ENCODE measurements at places on chromosomes 4 and X.

- no peak for DNase-seq
Observed at GRCh38 chrX:22057667-22058066, 25.5 kb downstream of the PHEX start.

DNA sequence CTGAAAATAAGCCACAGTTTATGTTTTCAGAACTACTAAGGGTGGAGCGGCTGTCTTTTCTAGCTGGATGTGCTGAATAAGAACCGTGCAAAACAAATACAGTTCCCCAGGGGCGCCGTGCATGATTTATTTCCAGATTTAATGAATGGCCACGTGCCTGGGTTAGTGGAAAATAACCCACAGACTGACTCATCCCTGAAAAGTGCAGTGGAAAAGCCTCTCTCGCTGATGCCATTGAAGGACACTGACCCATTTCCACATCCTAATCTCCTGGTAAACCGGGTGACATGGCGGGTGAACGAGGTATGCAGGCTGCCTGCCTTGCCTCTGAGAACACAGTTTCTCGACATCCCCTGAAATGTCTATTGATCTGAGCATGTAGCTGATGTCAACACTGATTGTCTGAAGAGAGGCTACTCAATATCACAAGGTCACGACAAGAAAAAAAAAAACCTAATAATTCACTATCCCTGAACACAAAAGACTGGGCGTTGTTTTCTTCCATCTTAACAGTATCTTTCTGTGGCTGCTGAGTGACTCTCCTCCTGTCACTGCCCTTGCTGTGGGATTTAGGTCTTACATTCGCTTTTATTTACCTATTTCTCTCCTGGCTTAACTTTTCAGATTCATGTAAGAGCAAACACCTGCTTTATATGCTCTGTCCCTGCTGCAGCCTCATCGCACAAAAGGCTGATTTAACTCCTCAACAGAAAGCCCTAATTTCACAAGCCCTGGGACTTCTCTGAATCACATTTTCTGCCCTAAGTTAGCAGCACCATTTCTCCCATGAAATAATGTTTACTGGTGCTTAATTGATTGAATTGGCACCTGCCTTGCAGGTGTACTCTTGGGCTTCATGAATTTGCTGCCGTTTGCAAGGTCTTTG lies 76.9 kb upstream of the SCOC start:
- no peak for DNase-seq

- DNase-seq: no peak
Observed at GRCh38 chr4:73181231-73181630, 77.4 kb downstream of the ANKRD17 start.

DNA sequence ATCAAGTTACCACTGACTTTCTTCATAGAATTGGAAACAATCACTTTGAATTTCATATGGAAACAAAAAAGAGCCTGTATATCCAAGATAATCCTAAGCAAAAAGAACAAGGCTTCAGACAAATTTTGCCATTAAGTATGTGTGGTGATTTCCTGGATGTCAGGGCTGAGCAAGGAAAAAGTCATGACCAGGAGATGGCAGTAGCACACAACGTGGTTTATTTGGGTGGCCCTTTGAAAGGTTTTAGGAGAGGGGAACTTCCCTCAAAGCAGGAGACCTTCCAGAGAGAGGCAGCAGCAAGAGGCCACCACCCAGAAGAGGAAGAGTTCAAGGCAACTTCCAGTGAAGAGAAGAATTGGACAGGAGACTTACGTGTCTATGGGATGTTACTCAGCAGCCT lies 18.1 kb upstream of the ZXDB start:
- DNase-seq: no peak

DNA sequence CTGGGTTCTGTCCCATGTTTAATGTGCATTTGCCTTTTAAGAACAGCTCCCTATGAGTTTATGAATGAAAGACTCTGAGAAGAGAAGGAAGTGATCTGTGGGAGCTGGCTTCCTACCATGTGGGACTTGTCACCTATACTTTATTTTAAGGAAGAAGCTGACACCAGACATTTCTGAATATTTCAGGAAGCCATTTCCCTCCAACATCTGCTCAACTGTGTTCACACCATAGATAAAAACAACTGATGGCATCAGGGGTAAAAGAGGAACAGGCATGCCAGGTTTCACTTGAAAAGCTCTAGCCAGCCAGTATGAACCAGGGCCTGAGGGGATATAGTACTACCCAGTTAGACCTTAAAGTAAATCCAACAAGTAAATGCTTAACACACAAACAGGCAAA lies 116.0 kb downstream of the COL4A6 start:
- no peak for DNase-seq

GRCh38 chr4:156102411-156102810 lies 148.7 kb upstream of the CTSO start:
- no peak for DNase-seq

DNA sequence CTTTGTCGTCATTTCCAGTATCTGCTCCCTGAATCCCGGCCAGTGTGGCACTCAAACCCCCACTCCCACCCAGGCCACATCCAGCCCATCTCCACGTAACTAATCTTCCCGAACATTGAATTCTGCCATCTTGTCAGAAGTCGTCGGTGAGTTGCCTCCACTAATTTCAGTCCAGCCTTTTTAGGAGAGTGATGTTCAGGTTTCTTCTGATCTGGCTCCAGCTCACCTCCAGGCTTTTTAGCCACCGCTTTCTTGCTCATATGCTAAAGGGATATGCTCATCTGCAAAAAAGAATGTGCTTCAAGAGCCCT lies 1.3 kb downstream of the TMEM165 start:
- DNase-seq: no peak

DNA sequence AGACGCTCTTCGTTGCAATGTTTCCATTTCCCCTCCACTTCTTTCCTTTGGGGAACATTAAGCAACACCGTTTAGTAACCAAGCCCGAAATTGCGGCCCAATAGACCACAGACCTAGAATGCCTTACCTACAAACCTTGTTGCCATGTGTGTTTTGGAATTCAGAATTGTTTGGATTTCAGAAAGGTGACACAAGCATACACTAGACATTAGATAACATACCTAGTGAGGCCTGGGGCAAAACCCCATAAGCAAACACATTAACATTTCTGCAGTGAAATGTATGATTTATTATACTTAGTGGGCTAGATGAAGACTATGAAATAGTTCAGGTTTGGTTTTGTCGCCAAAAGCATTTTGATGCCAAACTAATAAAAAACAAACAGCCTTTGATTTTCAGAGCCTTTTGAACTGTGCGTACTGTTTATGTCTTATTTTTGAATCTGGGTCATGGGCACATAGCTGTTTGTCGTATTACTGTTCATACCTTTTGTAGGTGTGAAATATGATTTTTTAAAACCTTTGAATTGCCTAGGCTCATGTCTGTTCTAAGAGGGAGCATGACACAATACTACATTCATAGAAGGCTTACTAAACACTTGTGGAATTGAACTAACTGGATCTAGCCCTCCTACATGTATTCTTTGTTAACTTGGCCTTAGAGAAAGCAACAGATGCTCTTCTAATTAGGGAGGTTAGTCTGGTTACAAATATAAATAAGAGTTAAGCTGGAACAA lies 88.6 kb upstream of the TMEM164 start:
- no peak for DNase-seq

DNA sequence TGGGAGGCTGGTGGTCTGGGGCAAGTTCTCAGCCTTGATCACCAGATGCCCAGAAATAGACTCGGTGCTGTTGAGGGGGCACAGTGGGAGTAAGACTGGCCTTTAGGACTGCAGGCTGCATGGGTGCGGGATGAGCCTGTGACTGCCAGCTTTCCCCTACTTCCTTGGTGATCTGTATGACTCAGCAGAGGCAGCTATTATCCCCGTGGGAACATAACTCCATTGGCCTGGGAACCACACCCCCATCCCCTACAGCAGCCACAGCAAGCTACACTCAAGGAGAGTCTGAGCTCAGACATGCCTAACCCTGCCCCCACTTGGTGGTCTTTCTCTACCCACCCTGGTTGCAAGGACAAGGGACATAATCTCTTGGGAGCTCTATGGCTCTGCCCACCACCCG lies 20.6 kb downstream of the CLIC2 start:
- no peak for DNase-seq

- DNase-seq: no peak
Observed at GRCh38 chr4:12679217-12679616, 804.9 kb downstream of the RAB28 start.

DNA sequence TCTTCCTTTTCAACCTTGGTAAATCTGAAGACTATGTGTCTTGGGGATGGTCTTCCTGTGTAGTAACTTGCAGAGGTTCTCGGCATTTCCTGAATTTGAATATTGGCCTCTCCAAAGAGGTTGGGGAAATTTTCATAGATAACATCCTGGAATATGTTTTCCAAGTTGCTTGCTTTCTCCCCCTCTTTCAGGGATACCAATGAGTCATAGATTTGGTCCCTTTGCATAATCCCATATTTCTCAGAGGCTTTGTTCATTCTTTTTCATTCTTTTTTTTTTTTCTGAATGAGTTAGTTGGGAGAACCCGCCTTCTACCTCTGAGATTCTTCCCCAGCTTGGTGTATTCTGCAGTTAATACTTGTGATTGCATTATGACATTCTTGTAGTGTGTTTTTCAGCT lies 549.2 kb upstream of the AMOT start:
- DNase-seq: no peak

- no peak for DNase-seq
Observed at GRCh38 chr4:102723511-102723910, 37.3 kb downstream of the MANBA start.

GRCh38 chrX:115709039-115709438 lies 148.1 kb downstream of the PLS3 start:
- DNase-seq: no peak

DNA sequence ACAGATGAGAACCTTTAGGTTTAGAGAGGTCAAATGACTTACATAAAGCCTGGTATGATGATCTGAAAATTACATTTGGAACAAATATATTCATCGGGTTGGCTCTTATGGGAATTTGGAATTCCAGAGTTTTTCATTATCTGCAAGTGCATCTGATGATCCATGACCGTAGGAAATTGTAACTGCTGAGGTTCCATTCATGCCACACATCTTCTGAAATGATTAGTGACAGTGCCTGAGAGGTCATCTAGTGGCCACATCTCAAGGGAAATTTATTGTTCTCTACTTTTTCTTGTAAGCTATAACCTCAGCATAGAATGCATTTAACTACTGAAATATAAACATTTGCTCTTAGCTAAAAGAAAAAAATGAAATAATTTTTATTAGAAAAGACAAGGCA lies 105.8 kb upstream of the NWD2 start:
- DNase-seq: no peak

- DNase-seq: no peak
Observed at GRCh38 chr4:94274912-94275311, 67.2 kb downstream of the SMARCAD1 start.

- DNase-seq: no peak
Observed at GRCh38 chr4:3572363-3572762, 40.1 kb upstream of the LRPAP1 start.

- no peak for DNase-seq
Observed at GRCh38 chrX:120739300-120739699, 109.4 kb upstream of the C1GALT1C1 start.

- no peak for DNase-seq
Observed at GRCh38 chrX:57977992-57978391, 67.7 kb upstream of the ZXDA start.

GRCh38 chrX:110407910-110408545 lies 49.4 kb downstream of the RTL9 start:
- no peak for DNase-seq

DNA sequence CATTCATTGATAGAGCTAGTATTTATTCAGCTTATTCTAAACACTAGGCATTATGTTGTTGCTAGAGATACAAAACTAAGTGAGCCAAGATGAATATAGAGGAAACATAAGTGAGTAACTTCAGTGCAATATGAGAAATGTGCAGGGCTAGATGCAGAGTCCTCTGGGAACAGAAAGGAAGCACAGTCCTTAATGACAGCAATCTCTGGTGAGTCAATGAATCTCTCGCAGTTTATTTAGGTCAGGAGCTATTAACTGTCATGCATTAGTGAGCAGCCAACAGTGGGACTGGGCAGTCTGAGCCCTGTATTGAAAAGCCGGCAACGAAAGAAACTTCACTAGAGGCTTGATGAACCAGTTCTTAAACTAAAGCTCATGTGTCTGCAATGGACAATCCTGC lies 598.1 kb upstream of the MAGEB2 start:
- DNase-seq: no peak

DNA sequence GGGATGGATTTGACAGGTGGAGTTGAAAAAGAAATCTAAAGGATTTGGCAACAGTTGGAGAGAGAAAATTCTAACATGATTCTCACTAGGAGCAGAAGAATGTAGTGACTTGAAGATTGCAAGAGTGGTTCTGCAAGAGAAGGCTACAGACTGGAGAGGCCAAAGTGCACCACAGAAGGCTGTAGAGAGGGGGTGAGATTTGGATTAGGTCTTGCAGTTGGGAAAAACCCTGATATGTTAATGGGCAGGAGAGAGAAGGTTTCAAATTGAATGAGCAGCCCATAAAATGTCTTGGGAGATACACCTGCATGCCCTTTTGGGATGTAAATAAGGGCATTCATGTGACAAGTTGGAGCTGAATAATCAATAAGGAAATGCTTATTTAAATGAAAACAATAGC lies 14.7 kb upstream of the VEGFD start:
- no peak for DNase-seq

DNA sequence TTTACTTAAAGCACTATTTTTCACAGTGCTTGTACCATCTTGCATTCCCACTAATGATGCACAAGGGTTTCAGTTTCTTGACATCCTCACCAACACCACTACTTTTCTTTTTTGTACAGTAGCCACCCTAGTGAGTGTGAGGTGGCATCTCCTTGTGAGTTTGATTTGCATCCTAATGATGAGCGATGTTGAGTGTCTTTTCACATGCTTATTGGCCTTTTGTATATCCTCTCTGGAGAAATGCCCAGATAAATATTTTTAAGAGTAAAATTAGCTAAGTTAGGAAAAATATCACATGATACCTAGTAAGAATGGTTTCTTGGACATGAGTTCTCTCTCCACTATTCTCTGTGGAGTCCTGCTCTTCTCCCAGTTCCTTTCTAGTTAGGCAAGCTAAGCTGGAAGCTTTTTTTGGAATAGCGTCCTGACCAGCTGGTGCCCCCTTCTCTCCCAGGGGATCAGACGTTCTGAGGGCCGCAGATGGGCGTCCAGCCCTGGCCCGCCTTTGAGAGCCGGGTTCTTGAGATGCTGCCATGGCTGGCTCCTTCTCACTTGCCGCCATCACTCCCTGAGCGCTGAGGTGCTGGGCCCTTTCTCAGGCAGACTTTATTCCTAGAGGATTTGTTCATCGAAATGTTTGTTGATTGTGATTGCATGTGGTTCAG lies 132.1 kb downstream of the ARHGAP10 start:
- DNase-seq: no peak

- DNase-seq: peak; percentile 76
Observed at GRCh38 chrX:20266810-20267606, at the start of gene RPS6KA3. RPS6KA3 (minus strand) TSS chrX:20266909; CDS start chrX:20266632, 277 bp downstream.

DNA sequence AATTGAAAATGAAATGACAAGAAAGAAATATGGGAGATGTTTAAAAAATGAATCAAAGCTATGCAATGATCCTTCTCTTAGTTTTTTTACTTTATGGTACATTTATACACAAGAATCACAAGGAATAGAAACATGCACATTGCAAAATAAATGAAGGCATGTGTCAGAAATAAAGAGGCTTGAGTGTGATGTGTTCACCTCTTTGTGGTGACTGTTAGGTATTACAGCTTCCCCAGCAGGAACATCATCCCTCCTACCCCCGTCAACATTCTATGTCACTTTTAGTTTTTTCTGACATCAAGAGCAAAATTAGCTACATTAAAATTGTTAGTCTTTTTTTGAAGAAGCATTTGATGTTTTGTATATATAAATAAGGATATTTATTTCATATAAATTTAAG lies 214.8 kb downstream of the SLC4A4 start:
- DNase-seq: no peak

GRCh38 chr4:186932631-186933187 lies 209.1 kb upstream of the FAT1 start:
- no peak for DNase-seq

GRCh38 chr4:133263104-133263503 lies 114.0 kb downstream of the PCDH10 start:
- DNase-seq: no peak

All from stimulated activated CD8-positive, alpha-beta memory T cell treated with anti-CD3 and anti-CD28 coated beads, Interleukin-15, amount 100 ng/mL, for 4 hours (primary cell).